AG08395 (cell line): ENCODE measurements at places on chromosomes 2 and 18.

GRCh38 chr2:16890081-16890480, 224.4 kb upstream of the CYRIA start:
- no peak for DNase-seq

DNA sequence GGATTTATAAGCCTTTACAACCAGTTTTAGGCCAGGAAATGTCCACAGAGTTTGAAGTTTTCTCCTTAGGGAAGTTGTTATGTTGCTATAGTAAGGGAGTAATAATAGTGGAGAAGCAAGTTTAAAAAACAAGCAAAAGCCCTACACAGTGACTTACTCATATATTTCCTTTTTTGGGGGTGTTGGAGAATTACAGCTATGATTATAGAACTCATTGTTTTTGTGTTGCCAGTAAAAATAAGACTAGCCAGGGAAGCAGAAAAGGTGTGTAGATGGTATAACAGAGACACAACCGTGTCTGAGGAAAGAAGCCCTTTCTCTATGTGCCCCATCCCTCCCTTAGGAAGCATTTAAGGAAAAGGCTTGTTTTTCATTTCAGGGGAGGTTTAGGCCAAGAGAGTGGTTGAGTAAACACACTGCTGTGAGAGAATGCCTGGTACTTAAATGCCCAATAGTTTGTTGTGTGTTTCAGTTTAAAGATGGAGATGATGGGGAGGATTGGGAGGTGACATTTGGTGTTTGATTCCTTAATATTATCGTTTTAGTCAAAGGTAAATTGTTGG, 2.3 kb downstream of the VAPA start:
- no peak for DNase-seq

DNA sequence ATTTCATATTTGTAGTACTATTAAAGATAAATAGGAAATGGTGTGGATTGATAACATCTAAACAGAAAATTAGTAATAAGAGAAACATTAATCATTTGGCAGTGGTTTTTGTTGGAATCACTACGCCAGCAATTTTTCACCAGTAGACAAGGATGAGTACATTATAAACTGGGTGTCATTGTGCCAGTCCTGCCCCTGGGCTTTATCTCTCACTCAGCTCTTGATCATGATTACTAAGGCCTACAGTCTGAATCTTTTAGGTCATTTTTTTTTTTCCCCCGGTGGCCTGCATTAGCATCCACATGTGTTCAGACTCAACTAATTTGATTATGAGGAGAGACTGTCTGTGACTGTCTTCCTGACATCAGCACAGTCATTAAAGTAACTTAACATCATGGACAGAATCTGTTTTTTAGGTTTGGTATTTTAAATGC, 16.2 kb downstream of the GULP1 start:
- no peak for DNase-seq

GRCh38 chr2:45435316-45435715, 175.8 kb downstream of the SRBD1 start:
- DNase-seq, result peak; percentile 50

DNA sequence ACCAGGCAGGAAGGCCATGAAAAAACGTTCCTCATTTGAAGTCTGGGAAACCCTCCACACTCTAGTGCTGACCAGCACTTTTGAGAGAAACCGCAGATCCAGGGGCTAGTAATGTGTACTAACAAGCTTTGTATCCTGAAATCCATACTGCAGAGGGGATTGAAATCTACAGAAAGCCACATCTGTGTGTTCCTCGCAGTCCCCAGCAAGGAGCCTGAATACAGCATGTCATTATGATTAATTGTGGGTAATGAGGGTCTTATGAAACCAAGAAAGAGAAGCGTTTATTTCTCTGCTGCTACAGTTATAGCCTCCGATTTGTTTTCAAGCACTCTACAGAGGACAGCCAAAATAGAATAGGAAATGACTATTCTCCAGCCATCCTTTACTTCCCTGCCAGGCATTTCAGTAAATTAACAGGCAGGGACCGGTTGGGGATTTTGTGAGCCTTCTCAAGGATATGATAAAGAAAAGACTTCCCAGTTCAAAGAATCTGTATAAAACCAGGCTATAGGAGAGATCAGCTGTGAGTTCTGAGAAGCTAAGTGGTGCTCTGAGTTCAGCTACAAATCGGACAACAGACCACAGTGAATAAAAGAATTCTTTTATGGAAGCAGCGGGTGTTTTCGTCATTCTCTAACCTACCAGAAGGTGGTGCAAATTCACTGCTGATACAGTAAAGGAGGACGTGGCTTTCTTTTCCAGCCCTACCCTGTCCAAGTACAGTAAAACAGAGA, 133.4 kb downstream of the INSIG2 start:
- peak; percentile 83 for DNase-seq

DNA sequence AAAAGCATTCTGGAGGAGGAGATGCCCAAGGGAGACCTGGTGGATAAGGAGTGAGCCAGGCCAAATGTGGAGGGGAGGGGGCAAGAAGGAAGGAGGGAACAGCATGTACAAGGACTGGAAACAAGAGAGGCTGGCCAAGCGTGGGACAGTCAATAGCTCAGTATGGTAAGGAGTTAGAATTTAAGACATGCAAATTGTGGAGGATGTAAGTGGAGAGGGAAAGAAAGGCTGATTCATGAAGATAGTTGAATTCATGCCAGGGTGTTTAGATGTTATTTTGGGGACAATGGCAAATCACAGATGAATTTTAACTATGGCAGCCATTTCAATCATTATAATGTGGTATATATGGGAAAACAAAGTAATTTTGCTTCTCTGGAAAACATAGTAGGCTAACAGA, 462.3 kb downstream of the MEIS1 start:
- peak; percentile 45 for DNase-seq

DNA sequence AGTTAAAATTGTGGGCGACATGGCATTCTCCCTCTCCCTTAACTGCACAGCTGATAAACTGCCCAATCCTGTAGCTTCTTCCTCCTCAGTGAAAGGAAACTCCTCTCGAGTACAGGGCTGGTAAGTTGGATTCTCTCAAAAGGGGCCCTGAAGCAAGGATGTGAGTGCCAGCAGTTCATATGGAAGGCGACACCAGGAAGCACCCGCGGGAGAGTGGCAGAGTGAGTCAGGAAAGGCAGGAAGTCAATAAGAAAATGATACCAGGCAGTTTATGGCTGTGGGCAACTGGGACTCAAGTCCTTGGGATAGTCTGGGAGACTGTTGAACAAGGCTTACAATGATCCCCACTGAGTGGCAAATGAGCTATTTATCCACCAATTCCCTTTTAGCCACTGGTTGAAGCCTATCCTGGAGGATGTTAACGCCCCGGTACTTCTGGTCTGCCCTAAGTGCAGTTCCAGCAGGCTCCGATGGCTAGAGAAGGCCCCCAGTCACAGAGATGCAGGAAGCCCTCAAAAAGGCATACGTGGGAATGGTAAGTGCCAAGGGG, 34.8 kb downstream of the ABHD3 start:
- no peak for DNase-seq

GRCh38 chr18:73214970-73215369, 347.2 kb upstream of the NETO1 start:
- DNase-seq, result no peak

DNA sequence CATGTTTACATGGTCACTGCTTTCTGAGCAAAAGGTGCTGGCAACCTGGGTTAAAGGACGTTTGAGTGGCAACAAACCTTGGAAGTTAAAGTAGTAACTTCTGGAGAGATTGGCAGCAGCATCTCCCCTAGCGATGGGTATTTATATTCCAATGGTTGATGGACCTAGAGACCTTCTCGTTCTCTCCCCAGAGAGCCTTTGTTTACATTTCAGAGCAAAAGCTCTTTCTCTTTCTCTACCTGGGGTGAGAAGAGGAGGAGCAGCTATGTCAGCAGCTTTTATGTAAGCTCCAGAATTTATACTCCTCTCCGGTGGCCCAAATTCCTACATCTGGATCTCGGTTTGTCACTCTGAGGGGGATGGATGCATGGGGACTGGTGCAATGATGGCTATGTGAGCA, 213.7 kb upstream of the ARL4C start:
- DNase-seq, result no peak

GRCh38 chr2:228105526-228106250, 75.8 kb downstream of the SPHKAP start:
- DNase-seq, result no peak

- DNase-seq, result peak; percentile 9
These were observed 657 bp downstream of the ARL6IP6 start for GRCh38 chr2:152718909-152719645.

- no peak for DNase-seq
These were observed 214.4 kb downstream of the TMX3 start for GRCh38 chr18:68500556-68500955.

- DNase-seq, result no peak
These were observed 49.2 kb upstream of the NXPH2 start for GRCh38 chr2:138829326-138829919.

DNA sequence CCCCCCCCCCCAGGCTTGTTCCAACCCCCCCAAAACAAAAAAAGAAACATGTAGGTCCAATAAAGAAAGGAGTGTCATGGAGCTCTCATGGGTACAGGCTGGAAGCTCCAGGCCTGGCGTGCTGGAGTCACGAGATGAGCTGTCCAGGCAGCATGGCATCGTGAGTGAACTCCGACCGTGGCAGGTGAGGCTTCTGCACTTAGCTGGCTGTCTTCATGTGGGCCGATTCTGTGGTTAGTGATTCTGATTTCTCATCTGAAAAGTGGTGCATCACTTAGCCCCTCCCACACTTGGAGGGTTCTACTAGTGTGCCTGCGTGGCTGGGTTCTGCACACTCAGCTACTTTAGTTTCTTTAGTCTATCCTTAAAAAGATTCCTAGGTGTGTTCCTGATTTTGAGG, 126.4 kb upstream of the MGAT5 start:
- no peak for DNase-seq

- no peak for DNase-seq
These were observed 155.0 kb upstream of the SRD5A2 start for GRCh38 chr2:31735716-31736115.

- no peak for DNase-seq
These were observed 420.9 kb downstream of the SOCS6 start for GRCh38 chr18:70709720-70710119.

GRCh38 chr18:46696268-46696667, 39.2 kb upstream of the LOXHD1 start:
- DNase-seq, result no peak

DNA sequence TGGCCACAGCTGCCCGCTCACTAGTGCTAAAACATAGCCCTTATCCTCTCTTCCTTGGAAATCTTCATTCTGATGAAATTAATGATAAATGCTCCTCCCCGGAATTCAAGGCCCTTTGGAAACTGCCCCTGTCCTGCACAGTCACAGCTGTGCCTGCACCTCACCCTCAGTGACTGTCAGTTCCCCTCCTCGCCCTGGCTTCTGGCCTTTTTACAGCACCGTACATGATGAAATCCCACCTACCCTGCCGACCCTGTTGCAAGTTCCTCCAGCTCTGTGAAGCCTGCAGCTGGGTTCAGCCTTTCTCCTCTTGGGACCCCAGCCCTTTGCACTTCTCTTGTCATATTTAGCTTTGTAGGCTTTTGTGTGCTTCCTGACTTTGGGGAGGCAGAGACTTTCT, 48.4 kb downstream of the DCDC2C start:
- DNase-seq, result no peak

- no peak for DNase-seq
These were observed 151.6 kb upstream of the TWIST2 start for GRCh38 chr2:238696331-238696730.

DNA sequence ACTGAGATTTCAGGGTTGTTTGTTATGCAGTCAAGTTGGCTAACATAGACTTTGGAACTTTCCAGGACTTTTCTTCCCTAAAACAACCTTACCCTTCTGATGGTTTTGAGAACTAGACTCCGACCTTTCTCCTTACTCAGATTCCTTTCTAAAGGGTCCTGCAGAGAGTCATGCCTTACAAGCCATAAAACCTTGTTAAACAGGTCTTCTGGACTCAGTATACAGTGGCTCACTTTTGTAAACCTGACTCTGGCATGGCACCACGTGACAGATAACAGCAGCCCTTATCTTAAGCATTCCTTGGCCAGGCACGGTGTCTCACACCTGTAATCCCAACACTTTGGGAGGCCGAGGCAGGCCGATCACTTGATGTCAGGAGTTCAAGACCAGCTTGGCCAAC, 253.2 kb upstream of the RAB6C start:
- DNase-seq, result no peak

GRCh38 chr18:48781988-48782363, 168.8 kb downstream of the SMAD7 start:
- DNase-seq, result no peak

DNA sequence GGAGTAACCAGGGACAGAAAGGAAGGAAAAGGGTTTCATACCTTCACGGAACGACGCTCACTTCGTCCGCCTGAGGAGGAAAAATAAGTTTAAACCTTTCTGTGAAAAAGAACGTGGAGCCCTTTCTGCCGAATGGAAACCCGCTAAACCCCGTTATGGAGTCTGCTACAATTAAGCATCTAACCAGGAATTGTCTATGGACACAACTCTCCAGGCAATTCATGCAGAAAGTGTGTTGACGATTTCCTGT, 528 bp upstream of the PPP4R3B start:
- peak; percentile 4 for DNase-seq

GRCh38 chr2:236038096-236038495, 130.1 kb downstream of the GBX2 start:
- no peak for DNase-seq

DNA sequence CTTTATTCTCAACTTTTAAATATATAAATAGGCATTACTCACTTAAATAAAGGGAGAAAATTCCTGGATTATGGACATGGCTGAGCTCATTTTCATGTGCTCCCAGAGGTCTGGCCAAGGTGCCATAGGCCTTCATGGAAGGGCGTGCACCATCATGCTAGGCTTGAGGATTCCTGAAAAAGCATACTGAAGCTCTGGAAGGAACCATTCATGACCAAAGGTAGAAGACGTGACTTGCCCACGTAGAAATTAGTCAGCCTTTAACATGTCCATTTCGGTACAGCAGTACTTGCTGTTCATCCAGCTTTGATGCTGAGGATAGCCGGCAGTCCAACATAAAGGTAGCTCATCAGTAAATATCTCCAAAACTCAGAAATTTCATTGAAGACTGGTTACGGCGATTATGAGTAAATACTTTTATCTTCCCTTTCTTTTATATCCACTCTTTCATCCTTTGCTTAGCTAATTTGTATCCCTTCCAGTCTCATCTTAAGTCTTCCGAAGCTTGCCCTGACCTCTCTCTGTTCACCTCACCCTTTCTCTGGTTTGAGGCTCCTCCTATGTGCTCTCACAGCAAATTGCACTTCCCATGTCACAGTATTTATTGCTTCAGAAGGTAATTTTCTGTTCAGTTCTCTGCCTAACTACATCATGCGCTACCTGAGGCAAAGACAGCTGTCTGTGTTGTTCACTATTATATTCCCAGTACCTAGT, 32.3 kb upstream of the ASNSD1 start:
- no peak for DNase-seq

DNA sequence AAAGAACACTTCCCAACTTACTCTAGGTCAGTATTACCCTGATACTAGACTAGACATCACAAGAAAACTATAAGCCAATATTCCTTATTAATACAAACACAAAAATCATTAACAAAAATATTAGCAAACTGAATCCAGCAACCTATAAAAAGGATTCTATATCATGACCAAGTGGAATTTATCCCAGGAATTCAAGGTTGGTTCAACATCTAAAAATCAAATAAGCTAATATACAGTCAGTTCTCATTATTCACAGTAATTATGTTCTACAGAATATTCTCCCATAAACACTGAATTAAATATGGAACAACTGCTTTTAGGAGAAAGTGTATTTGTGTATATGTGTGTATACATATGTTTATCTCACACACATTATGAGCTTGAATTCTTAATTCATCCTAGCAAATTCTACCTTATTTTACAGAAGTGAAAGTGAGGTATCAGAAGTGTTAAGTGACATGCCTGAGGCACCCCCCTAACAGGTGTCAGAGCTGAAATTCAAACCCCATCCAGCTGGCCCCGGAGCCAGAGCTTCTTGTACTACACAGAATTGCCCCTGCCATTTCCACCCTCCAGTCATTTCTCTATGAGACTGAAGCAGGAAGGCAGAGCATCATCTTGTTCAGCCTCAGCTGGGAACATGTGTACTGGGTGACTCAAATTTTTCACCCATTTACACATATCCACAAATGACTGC, 77.8 kb downstream of the MALT1 start:
- no peak for DNase-seq
